Fibroblast of the conjunctiva (primary cell): ENCODE measurements at places on chromosomes 2 and 18.

DNA sequence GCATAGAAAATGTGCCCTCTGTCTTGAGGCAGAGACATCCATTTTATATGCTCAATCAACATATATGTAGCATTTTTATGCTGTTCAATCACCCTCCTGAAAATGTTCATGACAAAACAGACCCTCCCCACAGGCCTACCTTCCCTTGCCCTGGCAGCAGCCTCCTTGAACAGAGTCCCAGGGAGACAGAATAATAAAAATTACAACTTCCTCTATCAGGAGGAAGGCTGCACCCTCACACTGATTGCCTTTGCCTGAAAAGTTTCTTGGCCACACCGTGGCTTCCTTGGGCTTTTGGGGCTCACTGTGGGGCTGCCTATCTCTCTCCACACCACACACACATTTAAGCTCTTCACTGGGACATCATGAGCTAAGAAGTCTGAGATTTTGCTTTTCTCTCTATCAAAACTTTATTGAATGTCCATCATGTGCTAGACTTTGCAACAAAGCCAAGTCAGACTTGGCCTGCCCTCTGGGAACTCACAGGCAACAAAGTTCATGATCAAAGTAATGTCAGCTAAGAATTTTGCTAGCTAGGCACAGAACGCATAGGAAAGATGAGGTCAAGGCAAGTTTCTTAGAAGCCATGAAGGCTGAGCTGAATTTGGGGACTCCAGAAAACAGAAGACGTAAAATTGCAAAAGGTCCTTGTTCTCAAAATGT lies 101.6 kb downstream of the BCL2L11 start:
- no peak for DNase-seq

DNA sequence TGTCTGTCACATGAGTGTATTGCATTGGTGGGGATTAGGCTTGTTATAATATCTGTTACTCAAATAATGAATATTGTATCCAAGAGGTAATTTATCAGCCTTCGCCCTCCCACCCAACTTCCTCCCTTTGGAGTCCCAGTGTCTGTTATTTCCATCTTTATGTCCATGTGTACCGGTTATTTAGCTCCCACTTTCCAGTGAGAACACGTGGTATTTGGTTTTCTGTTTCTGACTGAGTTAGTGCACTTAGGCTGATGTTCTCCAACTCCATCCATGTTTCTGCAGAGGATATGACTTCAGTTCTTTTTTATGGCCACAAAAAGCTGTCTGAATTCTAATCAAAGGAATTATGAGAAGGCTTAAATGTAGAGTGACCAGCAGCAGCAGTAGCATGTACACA lies 104.0 kb upstream of the ARHGAP28 start:
- no peak for DNase-seq

GRCh38 chr18:45962866-45963265 lies 4.3 kb downstream of the EPG5 start:
- DNase-seq: no peak

DNA sequence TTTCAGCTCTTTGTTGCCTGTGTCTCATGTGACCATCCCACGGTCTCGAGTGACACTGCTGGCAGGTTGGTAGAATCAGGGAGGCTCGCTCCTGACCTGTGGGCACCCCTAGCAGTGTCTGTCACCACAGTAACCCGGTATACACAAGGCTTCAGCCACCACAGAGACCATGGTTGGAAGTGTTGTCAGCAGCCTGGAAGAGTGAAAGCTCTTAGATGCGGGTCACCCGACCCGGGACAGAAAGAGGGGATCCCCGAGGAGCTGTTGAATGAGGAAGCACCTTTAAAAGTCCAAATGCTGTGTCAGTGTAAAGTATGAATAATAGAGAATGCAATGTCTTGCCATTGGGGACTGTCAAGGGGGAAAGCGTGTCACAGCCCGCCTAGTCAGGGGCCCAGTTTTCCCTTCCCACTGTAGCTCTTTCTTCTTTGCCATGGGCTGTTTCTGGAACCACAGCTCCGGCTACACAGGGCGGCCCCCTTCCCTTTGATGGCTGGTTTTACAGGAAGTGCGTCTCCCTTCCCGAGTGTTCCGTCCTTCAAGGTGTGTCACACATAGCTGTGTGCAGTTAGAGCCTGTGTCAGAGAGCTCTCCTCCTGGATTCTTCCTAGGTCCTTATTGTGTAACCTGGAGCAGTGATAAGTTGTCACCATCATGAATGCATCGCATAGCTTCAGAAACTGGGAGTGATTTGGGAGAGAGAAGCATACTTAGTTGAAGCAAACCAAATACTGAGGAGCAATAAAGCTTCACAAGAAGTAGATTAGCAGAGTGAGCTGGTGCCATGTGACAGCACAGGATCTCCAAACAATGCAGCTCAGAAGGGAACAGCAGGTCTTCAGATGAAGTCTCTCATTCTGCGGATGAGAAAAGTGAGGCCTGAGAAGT lies 81.4 kb downstream of the MTCL1 start:
- DNase-seq: no peak

GRCh38 chr18:8709248-8710059 lies 4.1 kb downstream of the MTCL1 start:
- no peak for DNase-seq

DNA sequence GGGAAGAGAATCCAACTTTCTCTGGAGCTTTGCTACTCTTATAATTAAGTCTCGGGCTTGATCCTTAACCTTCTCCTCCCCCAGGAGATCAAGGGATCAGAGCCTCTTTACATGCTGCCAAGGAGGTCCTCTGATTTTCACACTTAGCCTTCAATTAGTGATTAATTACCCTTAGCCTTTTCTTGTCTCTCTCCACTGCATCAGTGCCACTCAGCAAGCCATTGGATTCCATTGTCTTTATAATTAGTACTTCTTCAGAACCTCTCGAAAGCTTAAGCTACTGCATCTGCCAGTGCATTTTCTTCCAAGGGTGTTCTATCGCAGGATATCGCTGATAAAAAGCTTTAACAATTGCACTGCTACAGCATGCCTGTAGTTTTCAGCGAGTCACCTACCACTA lies 477.0 kb upstream of the MEIS1 start:
- DNase-seq: no peak

DNA sequence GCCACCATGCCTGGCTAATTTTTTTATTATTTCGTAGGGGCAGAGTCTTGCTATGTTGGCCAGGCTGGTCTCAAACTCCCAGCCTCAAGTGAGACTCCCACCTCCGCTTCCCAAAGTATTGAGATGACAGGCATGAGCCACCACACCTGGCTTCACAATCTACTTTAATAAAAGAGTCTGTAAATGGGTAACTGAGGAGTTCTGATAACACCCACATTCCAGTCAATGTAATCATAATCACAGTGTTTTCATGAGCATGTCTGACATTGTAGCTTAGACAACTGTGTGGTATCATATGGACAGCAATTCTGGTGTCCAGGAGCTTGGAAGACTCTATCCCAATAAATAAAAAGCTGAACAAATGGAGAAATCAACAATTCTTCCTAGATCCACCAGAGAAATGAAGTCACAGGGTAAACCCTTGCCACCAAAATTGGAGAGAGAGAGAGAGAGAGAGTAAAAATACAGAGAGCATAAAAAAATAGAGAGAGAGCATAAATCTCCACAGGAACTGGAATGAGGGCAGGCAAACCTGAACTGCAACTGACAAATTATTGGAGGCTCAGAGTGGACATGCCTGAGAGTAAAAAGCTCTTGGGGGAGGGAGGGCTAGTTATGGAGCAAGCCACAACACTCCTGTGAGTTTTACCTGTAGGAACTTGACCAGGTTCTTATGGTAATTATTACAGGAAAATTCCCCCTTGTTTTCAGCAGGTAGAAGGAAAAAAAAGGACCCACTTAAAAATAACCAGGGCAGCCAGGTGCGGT lies 12.4 kb upstream of the NBEAL1 start:
- no peak for DNase-seq

GRCh38 chr2:147659051-147659450 lies 185.8 kb upstream of the ACVR2A start:
- DNase-seq: no peak

- no peak for DNase-seq
Measured at GRCh38 chr2:201219328-201220096, 36.6 kb downstream of the CASP10 start.

DNA sequence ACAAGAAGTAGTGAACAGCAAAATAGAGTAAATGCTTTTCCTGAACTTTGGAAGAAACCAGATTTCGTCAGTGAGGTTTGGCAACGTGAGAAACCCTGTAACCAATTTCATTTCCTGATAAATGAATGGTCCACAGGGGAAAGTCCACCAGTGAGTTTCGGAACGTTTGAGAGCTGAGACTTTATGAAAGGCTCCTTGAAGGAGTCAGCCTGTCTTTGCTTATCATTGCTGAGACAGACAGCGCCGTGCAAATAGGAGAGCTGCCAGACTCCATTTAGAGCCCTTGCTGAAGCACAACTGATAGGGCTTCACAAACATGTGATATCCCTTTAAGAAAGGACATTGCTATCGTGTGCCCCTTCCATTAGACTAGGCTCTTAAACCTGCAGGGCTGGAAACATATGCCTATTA lies 121.8 kb upstream of the SMAD7 start:
- DNase-seq: no peak
